ENCODE measurements at places on chromosomes 3 and 15.

- DNase-seq, result no peak
These were observed 85.5 kb downstream of the FOXP1 start for GRCh38 chr3:71497971-71498444.

DNA sequence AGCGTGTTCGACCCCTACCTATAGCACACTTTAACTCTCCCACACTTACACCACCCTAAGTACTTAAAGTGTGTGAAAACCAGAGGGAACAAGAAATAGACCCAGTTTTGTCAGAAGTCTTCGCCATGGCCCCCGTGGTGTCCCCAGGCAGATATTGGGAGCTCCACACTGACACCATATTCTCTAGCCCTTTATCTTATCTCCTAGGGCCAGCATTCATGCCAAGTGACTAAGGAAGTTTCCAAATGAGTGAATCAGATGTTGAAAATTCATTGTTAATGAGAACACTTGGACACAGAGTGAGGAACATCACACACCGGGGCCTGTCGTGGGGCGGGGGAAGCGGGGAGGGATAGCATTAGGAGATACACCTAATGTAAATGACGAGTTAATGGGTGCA lies 31.8 kb downstream of the P3H2 start:
- DNase-seq, result no peak

DNA sequence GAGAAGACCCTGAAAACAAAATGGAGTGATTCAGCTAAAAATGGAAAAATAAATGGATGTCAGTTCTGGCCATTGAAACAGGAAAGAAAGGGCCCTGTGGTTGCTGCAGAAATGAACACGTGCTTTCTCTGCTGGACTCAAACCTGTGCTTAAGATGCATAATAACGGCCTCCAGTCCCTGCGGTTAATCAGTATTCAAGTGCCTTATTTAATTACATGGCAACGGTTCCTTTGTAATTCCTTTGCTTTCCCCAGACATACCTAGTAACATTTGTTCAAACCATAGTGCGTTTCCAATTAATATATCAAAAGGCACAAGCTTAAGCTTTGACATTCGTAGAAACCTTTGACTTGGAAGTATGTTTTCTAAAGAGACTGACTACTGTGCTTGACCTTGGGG lies 428.3 kb downstream of the GABRG3 start:
- no peak for DNase-seq

DNA sequence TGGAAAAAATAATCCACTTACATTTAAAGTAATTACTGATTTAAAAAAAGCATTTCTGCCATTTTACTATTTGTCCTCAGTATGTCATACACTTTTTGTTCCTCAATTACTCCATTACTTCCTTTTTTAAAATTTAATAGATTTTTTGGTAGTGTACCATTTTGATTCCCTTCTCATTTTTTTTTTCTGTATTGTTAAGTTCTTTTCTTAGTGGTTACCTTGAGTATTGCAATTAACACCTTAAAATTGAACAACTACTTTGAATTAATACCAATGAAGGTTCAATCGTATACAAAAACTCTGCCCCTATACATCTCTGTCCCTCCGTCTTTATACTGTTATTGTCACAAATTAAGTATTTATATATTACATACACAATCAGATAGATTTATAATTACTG lies 240.6 kb upstream of the LMCD1 start:
- no peak for DNase-seq

DNA sequence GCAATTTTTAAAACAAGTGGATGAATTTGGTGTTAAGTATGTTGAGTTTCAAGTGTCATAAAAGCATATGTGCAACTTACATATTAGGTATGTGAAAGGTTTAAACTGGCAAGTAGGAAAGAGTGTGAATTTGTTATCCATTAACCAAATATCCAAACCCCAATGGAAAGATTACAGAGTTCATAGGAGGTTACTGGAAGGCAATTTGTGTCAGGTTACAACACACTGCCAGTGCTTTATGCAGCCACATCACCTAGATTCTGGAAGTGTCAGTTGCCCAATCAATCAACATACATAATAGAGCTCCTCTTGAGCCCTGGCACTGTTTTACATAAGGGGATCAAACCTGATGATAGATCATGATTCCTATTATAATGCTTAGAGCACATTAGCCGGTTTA lies 261.0 kb downstream of the ROBO1 start:
- no peak for DNase-seq

- no peak for DNase-seq
These were observed 408.9 kb upstream of the CBLB start for GRCh38 chr3:106277731-106278130.

DNA sequence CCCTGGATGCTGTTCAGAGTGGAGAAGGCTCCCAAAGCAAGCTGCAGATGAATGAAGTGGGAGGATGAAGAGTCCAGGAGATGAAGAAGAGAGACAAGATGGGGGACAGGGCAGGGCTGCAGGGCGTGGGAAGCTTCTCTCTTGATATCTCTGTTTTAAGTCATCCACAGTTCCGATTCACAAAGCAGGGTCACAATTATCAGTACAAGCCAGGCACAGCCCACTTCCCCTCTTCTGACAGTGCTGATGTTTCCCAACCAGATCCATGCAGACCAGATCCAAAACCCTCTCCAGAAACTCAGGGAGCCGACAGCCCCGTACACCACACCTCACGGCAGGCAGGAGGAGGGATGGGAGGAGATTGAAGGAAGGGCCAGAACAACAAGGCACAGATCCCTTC lies 31.1 kb downstream of the NTRK3 start:
- DNase-seq, result no peak

DNA sequence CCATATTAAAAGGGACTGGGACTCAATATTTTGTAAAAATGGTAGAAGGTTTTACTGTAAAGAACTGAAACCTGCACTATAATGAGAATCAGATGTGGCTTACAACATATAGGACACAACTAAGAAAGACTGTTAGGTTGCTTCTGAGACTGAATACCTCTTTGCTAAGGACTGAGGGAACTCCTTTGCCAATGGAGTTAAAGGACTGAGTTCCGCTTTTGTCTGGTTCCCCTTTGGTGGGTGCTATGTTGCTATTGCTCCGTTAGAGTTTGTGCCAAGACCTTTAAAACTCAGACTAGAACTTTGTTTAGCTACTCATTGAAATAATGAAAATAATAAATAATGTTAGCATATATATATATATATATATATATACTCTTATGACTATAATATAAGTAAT lies 147.8 kb upstream of the KCNMB2 start:
- DNase-seq, result no peak

DNA sequence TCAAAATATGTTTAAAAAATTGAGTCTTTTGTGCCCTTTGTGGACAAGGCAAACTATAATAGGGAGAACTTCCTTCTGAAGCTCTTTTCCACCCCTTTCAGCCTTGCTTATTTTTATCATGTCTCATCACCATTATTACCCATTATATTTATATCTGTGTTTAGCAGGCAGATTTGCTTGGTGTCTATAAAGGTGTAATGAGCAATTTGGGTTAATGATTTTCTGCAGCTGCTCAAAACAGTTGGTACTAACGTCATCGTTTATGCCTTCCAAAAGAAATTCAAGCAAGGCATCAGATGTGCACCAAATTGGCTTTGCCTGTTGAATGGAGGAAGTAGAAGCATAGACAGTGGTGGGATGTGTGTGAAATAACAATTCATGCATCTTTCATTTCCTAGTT lies 483.7 kb upstream of the SGO1 start:
- DNase-seq, result no peak

- DNase-seq, result peak; percentile 22
These were observed 46.6 kb downstream of the EPHB3 start for GRCh38 chr3:184608209-184608608.
